ENCODE measurements at places on chromosomes 1 and 21. TPM values are rescaled to one million over a fixed set of nuclear protein-coding genes. Genes with fewer than 3 reads are reported as not detected.

Gene EFNA3
- 0.51 TPM for polyA plus RNA-seq

Gene HFM1
- polyA plus RNA-seq, result not detected

Gene GRIK3
- polyA plus RNA-seq, result not detected

Gene RNU1-4
- polyA plus RNA-seq, result not detected

Gene TFAP2E
- 0.51 TPM for polyA plus RNA-seq

Gene AMY1A
- polyA plus RNA-seq, result not detected

Gene RBM11
- 8.9 TPM for polyA plus RNA-seq

Measured in naive thymus-derived CD4-positive, alpha-beta T cell (primary cell).